Activated T-helper 17 cell treated with anti-CD3 and anti-CD28 coated beads, Interleukin-2, amount 50 U/mL, for 72 hours (primary cell): ENCODE measurements at places on chromosomes 12 and 14.

DNA sequence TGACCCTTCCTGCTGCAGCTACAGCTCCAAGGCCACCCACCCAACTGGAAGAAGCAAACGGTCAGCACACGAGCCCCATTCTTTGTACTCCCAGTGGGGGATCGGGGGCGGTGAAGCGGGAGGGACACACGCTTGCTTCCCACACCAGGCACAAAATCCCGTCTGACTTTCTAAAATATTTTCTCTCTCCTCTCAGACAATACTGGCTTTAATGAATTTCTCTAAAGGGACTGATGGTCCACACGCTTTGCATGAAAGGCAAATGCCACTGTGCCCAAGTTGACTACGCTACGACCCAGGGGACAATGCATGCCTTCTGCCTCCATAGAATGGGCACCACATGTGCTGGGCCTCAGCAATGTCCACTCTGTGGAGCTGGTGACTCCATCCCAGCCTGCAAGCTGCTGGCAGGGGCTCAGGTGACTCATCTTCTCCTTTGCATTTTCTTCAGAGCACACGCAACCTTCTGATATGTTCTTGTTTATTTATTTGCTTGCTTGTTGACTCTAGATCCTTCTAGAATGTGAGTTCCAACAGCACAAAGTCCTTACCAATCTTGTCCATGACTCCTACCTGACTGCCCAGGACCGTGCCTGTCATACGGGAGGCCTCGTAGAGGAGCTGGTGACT is 15.6 kb downstream of the SYNE3 start:
- no peak for ATAC-seq
- H3K4me1 ChIP-seq, result peaks cover 53% of the 10 kb centered on the region
- H3K27me3 ChIP-seq, result no peaks in the 10 kb centered on the region
- H3K36me3 ChIP-seq, result peaks cover 70% of the 10 kb centered on the region

- peaks cover 7% of the 10 kb centered on the region for H3K4me1 ChIP-seq
- H3K27ac ChIP-seq, result no peak overlapping the region
- peak overlapping the region; percentile 32 for H3K4me3 ChIP-seq
- peak; percentile 34 for ATAC-seq
- peaks cover 18% of the 10 kb centered on the region for H3K27me3 ChIP-seq
- H3K36me3 ChIP-seq, result no peaks in the 10 kb centered on the region
Observed at GRCh38 chr12:10243818-10244520, 31.3 kb downstream of the GABARAPL1 start.

DNA sequence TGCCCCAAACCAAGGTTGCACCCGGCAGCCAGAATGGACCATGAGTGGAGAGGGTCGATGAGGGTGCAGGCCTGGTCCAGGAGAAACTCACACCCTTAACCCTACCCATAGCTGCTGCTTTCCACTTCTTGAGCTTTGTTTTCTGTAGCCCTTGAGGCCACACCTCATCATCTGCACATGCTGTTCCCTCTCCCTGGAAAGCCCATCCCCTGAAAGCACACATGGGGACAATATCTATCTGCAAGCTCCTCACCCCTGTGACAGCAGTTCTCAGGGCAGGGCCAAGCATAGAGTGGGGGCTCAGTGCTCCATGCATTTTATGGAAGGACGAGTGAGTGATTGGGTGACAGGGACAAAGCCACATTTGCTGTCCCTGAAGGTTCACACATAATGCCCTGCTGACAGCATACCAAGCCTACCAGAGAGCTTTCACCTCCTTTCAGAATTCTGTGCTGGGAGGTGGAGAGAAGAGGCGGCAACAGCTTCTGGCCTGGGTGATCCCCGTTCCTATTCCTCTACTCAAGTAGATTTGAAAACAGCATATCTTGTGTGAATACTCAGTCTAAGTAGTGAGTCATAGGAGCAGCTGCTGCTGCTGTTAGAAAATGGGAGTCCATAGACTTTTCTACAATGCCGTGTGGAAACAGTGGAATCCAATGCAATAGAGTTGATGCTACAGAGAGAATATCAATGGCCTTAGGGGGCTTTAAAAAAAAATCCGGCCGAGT is 44.6 kb downstream of the SRGAP1 start:
- H3K27me3 ChIP-seq, result peaks cover 12% of the 10 kb centered on the region
- no peaks in the 10 kb centered on the region for H3K36me3 ChIP-seq
- ATAC-seq, result no peak
- no peak overlapping the region for H3K27ac ChIP-seq

- H3K36me3 ChIP-seq, result no peaks in the 10 kb centered on the region
- no peaks in the 10 kb centered on the region for H3K27me3 ChIP-seq
- peaks cover 12% of the 10 kb centered on the region for H3K4me1 ChIP-seq
- H3K27ac ChIP-seq, result peak overlapping the region; percentile 73
Observed at GRCh38 chr14:76941946-76942805, 86.3 kb downstream of the IRF2BPL start.

- no peak overlapping the region for H3K4me3 ChIP-seq
- H3K27ac ChIP-seq, result no peak overlapping the region
- no peaks in the 10 kb centered on the region for H3K4me1 ChIP-seq
- H3K27me3 ChIP-seq, result no peaks in the 10 kb centered on the region
- no peaks in the 10 kb centered on the region for H3K36me3 ChIP-seq
- no peak for ATAC-seq
Observed at GRCh38 chr12:87766044-87766443, 263.2 kb downstream of the C12orf50 start.

GRCh38 chr12:57896434-57897201 is 44.7 kb upstream of the ATP23 start:
- H3K4me3 ChIP-seq, result peak overlapping the region; percentile 75
- H3K27ac ChIP-seq, result peak overlapping the region; percentile 49
- H3K27me3 ChIP-seq, result no peaks in the 10 kb centered on the region
- no peak for ATAC-seq
- peaks cover 43% of the 10 kb centered on the region for H3K4me1 ChIP-seq

DNA sequence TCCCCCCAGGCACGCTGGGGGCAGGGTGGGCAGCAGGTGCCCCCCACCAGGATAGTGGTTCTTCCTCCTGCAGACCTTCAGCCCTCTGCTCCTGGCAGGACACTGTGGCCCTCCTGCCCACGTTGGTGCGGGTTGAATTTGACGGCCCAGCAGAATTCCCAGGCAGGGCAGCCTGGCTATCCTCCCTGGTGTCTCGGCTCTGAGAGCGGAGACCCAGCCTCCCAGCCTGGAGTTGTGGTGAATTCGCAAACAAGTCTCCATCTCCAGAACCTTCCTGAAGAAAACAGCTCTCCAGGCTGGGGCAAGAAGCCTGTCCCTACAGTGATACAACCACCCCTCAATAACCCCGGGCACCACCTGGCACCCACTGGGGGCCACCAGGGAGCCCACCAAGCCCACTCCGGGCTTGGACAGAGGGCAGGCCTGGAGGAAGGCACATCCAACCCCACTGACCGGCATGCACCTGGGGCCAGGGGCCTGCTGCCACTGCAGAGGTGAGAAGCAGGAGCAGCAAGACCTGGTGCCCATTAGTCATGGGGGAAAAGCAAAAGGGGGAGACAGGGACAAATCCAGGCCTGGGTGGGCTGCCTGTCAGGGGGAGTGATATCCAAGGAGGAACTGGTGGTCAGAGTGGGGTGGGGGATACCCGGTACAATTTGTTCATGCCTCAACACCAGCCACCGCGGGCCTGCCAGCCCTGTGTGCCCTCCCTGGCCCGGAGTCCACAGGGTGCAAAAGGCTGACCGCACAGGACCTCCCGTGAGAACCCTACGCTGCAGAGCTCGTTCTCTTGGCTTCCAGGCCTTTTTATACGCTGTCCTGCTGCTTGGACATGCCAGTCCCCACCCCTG is 3.6 kb downstream of the ANKRD9 start:
- no peak overlapping the region for H3K4me3 ChIP-seq
- no peaks in the 10 kb centered on the region for H3K27me3 ChIP-seq
- H3K27ac ChIP-seq, result no peak overlapping the region
- H3K4me1 ChIP-seq, result peaks cover 3% of the 10 kb centered on the region
- H3K36me3 ChIP-seq, result no peaks in the 10 kb centered on the region

GRCh38 chr14:102784892-102785594 is 7.8 kb downstream of the TRAF3 start:
- peak overlapping the region; percentile 93 for H3K27ac ChIP-seq
- peaks cover 96% of the 10 kb centered on the region for H3K36me3 ChIP-seq
- peak; percentile 85 for ATAC-seq
- peak overlapping the region; percentile 90 for H3K4me3 ChIP-seq

DNA sequence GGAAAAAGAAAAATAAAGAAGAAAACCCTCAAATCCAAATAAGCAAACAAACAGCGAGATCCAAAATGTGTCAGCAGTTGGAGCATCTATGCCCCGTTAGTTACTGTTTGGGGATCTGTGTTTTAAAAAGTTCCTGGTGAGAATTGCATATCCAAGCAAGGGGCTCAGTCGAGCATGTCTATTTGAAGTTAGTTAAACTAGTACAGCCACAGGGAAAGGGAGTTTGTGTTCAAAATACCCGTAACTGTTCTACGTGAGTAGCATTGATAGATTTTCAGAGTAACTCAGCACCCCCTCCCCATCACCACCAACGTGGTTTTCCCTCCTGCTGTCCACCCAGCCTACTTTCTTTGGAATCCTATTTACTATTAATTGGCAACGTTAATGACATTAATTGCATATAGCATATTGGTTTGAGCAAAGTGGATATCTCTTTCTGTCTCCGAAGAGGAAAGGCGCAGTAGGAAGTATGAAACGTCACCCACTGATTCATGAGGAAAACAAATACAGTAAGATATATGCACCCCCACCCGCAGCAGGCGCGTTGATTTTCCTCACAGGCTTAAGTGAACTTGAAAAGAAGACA is 1.5 kb downstream of the NPAS3 start:
- H3K4me3 ChIP-seq, result peak overlapping the region; percentile 77
- no peak for ATAC-seq
- no peaks in the 10 kb centered on the region for H3K4me1 ChIP-seq
- H3K36me3 ChIP-seq, result peaks cover 9% of the 10 kb centered on the region

- no peak overlapping the region for H3K27ac ChIP-seq
- H3K27me3 ChIP-seq, result no peaks in the 10 kb centered on the region
- H3K4me3 ChIP-seq, result peak overlapping the region; percentile 44
- peaks cover 38% of the 10 kb centered on the region for H3K4me1 ChIP-seq
Observed at GRCh38 chr14:104395276-104395675, 184.3 kb upstream of the C14orf180 start.

DNA sequence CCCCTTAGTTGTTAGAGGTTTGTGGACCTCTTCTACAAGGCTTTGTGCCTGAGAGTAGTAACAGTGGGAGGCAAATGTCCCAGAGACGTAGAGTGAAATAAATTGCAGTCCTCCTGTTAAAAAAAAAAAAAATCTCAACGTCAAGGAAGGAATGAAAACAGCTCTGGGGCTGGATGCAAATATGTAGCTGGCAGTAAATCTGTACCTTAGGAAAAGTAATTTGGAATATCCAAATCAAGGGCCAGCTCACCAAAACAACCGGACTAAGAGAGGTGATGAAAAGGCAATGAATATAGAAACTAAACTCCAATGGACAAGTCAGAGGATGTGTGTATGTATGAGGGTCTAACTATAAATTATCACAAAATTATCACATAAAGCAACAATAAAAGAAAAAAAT is 27.0 kb downstream of the SINHCAF start:
- ATAC-seq, result no peak
- H3K27ac ChIP-seq, result peak overlapping the region; percentile 68
- peaks cover 27% of the 10 kb centered on the region for H3K4me1 ChIP-seq
- H3K4me3 ChIP-seq, result peak overlapping the region; percentile 17
- peaks cover 100% of the 10 kb centered on the region for H3K36me3 ChIP-seq

DNA sequence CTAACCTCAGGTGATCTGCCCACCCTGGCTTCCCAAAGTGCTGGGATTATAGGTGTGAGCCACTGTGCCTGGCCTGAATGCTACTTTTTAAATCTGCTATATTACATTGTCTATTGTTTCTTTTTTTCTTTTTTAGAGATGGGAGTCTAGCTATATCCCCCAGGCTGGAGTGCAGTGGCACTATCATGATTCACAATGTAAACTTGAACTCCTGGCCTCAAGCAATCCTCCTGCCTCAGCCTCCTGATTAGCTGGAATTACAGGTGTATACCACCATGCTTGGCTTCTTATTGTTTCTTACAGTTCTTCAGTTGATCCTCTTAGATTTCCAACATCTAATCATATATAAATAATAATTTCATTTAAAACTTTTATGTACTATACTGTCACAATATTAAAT is 15.3 kb upstream of the WDR20 start:
- no peak for ATAC-seq
- no peaks in the 10 kb centered on the region for H3K4me1 ChIP-seq
- H3K4me3 ChIP-seq, result no peak overlapping the region
- no peaks in the 10 kb centered on the region for H3K27me3 ChIP-seq
- no peaks in the 10 kb centered on the region for H3K36me3 ChIP-seq
- H3K27ac ChIP-seq, result no peak overlapping the region

GRCh38 chr12:102816816-102817434 is 100.1 kb downstream of the PAH start:
- ATAC-seq, result no peak
- H3K27me3 ChIP-seq, result peaks cover 13% of the 10 kb centered on the region
- H3K27ac ChIP-seq, result no peak overlapping the region
- H3K36me3 ChIP-seq, result no peaks in the 10 kb centered on the region

DNA sequence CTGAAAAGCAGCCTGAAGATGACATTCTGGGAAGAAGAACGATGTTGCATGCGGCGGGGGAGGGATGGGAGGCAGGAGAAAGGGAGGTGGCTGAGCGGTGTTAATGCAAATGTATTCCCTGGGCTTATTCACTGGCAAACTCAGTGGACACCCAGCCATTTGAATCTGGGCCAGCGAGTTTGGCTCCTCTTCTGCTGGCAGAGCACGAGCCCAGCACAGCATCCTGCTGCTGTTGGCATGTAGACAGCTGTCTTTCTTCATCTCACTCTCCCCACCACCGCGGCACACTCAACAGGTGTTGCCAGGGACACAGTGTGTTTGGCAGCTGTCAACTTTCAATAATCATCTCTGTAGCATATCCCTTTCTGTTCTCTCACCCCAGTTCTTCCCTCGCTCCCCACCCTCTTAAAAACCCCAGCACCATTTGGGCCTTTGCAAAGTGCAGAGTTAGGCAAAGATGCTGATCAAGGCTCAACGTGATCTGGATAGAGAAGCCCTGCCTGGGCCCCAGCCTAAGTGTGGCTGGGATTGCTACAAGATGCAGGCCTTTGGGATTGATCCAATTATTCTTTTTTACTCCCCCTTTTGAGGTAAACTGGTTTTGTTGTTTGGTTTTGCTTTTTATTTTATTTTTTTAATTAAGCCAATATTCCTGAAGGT is 131.9 kb downstream of the EXOC5 start:
- H3K4me3 ChIP-seq, result no peak overlapping the region

GRCh38 chr12:124310785-124311184 is 15.9 kb downstream of the RFLNA start:
- H3K4me1 ChIP-seq, result no peaks in the 10 kb centered on the region
- no peak overlapping the region for H3K4me3 ChIP-seq
- no peaks in the 10 kb centered on the region for H3K36me3 ChIP-seq
- no peak overlapping the region for H3K27ac ChIP-seq

- no peaks in the 10 kb centered on the region for H3K4me1 ChIP-seq
- no peak for ATAC-seq
- no peak overlapping the region for H3K4me3 ChIP-seq
- no peaks in the 10 kb centered on the region for H3K27me3 ChIP-seq
- H3K27ac ChIP-seq, result no peak overlapping the region
Observed at GRCh38 chr12:27608890-27609289, 84.9 kb downstream of the PPFIBP1 start.

GRCh38 chr12:115268451-115268850 is 584.5 kb upstream of the TBX3 start:
- ATAC-seq, result no peak
- H3K4me3 ChIP-seq, result no peak overlapping the region
- H3K27me3 ChIP-seq, result no peaks in the 10 kb centered on the region
- H3K36me3 ChIP-seq, result no peaks in the 10 kb centered on the region
- H3K27ac ChIP-seq, result no peak overlapping the region
